ENCODE measurements at places on chromosomes 4 and X.

- DNase-seq: no peak
Observed at GRCh38 chrX:15404401-15405096, 20.3 kb upstream of the VEGFD start.

GRCh38 chr4:129822701-129823100, 726.7 kb downstream of the C4orf33 start:
- DNase-seq: no peak

- no peak for DNase-seq
Observed at GRCh38 chrX:150513544-150513943, 54.9 kb upstream of the MTM1 start.

DNA sequence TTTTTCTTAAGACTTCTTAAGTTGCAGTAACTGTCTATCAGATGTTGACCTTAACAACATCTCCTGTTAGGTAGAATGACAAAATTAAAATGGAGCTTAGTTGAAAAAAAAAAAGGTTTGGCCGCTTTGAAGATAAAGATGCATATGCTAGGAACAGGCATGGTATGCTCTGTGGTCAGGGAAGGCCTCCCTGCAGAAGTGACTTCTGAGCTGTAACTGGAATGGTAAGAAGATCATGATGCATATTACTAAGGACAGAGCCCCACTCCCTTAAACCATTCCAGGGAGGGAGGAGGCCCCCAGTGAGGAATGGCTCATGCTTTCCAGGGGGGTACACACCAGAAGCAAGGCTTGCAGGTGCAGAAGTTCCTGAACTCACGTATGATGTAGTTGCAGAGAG, 43.7 kb downstream of the PDLIM5 start:
- DNase-seq: no peak

GRCh38 chrX:132482632-132483031, 6.2 kb downstream of the MBNL3 start:
- DNase-seq: no peak

DNA sequence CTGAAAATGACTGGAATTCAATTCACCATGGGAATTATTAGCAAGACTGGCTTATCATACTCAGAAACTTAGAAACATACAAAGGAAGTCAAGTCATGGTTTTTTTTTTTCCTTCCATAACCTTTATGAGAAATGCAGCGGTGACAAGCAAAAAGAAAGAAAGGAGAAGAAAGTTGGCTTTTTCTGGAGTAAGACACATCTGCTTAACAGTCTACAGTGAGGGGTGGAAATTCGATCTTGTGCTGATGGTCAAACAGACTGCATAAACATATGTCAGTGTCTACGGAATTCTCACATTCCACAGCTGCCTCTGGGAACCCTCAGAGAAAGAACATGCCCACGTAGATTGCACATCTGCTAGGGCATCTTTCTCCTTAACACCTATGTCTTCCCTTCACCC, 54.6 kb downstream of the PROM1 start:
- DNase-seq: no peak

DNA sequence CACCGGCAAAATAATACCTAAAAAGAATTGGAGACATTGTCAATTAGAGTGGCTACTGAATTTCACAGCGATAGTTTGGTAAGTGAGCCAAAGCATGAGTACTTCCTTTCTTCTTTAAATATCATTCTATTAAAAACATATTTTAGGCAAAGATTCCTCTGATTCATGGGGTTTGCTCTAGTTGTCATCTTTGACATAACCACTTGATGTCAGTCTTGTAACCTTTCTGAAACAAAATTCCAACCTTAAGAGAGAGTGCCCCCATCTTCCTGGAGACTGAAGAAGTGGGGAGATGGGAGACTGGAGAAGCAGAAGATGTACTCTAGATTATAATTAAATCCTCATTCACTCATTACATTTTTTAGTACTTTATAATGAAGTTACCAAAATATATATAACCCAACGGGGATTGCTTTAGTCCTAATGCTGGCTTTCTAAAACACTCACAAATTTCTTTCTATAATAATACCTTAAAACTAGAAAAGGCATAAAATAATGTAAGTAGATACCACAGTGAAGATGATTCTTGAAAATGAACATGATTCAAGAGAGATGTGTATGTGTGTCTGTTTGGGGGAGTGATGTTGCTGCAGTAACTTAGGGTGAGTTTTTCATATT, 96.4 kb downstream of the EMCN start:
- DNase-seq: peak; percentile 5

DNA sequence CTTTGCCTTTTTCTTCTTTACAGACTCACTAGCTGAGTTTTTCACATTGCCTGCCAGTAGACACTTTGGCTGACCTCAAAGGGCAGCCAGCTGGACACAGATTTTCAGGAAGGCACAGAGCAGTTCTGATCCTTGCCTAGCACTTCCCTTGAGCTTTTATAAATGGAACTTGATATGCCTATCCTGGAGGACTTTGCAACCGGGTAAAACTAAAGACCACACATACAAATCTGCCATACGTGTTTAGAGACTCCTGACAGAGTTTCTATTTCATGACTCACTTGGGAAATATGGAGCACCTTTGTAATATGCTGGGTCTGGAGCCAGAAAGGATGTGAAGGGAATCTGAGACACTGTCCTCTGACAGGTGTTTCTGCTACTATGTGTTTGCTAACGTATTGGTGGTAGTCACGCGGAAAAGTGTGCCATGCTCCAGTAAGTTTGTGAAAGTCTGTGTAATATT, 56.7 kb upstream of the RASSF6 start:
- DNase-seq: no peak

DNA sequence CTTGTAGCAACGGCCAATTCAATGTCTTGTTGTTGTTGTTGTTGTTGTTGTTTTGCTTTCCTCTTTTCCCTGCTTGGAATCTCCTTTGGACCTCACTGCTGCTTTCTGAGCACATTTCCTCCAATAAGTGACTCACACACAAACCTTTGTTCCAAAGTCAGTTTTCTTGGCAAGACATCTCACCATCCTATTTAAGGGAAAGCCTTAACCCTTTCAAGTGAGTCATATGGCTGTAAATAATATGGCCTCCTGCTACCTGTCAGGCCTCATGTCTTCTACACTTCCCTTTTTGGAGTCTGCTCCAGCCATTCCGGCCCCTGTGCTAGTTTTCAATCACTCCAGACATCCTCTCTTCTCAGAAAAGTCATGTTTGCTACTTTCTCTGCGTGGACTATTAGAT, 79.5 kb upstream of the MAGEB10 start:
- no peak for DNase-seq

GRCh38 chrX:12956704-12957534, 18.0 kb upstream of the TMSB4X start:
- peak; percentile 86 for DNase-seq

GRCh38 chr4:53552711-53553110, 38.6 kb downstream of the LNX1 start:
- DNase-seq: no peak

DNA sequence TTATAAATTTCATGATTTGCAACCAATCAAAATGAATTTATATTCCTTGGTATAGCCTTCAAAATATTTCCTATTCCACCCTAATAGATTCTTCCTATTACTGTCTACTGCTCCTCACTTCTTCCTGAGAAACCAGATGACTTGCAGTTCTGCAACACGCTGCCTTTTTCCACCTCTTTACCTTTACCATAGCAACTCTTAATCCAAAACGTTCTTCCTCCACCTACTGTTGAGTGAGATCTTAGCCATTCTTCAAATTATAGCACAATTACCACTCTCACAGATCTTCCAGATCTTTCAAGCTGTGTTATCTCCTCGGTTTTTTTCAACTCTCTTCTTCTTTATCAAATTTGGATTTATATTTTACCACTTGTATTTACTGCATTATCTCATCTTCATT, 289.8 kb downstream of the ADGRL3 start:
- no peak for DNase-seq

Measured in CD4-positive, alpha-beta T cell treated with Interleukin-17A for 1 hour (primary cell).